ENCODE measurements at places on chromosomes 12 and 14.

GRCh38 chr14:23380197-23380914, 3.5 kb downstream of the CMTM5 start:
- no peak for DNase-seq

DNA sequence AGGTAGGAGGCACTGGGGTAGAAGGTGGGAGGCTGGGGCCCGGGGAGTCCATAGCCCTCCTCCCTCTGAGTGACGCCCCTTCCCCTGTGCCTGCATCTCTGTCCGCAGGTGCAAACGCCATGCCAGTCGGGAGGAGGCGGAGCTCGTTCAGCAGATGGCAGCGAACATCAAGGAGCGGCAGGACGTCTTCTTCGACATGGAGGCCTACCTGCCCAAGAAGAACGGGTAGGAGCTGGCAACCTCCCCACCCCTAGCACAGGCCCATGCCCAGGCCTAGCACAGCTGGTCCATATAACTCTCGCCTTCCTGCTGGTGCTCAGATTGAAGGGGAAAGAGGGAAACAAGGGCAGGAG, 35.6 kb downstream of the TMEM120B start:
- no peak for DNase-seq

DNA sequence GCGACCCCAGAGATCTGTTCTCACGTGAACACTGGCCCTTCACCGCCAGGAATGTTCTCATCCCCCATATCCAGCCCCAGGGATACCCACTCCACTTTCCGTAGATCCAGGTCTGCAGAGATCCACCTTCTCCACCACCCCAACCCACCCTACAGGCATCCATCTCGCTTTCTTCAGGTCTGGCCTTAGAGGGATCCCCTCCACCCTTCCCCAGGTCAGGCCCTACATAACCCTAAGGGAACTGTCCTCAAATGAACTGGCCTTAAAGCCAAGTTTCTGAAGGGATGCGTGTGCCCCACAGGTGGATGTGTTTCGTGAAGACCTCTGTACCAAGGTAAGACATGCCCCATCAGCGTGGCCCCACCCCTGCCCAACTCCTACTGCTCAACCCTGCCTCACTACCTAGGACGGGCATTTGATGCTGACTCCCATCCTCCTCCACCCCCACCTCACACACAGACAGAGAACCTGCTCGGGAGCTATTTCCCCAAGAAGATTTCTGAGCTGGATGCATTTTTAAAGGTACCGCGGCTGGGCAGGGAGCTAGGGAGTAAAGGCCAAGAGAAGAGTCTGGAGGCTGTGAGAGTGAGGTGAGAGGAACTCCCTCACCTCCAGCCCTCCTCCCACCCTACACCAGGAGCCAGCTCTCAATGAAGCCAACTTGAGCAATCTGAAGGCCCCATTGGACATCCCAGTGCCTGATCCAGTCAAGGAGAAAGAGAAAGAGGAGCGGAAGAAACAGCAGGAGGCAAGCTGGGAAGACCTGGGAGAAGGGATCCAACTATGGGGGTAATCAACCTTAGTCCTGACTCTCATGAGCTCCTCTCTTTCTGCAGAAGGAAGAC, 912 bp downstream of the PSME1 start:
- no peak for DNase-seq

DNA sequence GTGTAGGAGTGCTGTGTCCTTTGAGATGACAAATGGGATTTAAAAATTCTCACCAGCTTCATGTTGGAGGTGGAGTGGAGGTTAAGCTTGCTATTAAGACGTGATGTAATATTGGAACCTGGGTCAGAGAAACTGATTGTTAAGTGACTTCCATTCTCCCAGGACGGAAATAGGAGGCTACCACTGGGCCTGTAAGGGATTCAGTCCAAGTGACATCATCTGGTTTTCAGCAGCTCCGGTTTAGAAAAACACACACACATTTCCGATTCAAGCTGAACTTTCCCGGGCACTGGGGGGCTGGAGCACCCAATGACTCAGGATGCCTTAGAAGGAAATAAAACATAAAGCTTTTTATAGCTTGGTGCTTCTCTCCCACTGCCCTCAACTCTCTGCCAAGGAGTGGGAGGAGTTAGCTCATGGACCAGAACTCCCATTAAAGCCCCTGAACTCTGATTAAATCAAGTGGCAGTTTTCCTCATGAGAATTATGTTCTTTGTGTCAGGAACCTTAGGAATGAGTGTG, 12.4 kb downstream of the CALM1 start:
- no peak for DNase-seq

Data from HuH-7 (cell line).